ENCODE measurements at places on chromosomes 13 and 19. TPM values are rescaled to one million over a fixed set of nuclear protein-coding genes. Genes with fewer than 3 reads are reported as not detected.

DNA sequence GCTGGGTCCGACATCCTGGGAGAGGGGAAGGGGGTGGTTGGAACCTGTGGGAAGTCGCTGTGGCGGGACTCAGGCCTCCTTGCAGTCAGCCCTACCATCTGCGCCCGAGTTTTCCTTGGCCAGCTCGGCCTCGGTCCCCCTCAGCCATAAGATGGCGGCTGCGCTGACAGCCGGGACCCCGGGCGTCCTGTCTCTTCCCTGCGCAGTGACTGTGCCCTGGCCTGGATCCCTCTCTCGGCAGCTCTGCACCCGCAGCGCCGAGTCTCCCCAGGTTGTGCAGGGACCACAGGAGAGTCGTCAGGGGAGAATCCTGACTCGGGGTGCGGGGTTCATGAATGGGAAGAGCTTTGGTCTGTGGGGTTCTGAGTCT is 345 bp downstream of the ZNF257 start:
- DNase-seq, result no peak

DNA sequence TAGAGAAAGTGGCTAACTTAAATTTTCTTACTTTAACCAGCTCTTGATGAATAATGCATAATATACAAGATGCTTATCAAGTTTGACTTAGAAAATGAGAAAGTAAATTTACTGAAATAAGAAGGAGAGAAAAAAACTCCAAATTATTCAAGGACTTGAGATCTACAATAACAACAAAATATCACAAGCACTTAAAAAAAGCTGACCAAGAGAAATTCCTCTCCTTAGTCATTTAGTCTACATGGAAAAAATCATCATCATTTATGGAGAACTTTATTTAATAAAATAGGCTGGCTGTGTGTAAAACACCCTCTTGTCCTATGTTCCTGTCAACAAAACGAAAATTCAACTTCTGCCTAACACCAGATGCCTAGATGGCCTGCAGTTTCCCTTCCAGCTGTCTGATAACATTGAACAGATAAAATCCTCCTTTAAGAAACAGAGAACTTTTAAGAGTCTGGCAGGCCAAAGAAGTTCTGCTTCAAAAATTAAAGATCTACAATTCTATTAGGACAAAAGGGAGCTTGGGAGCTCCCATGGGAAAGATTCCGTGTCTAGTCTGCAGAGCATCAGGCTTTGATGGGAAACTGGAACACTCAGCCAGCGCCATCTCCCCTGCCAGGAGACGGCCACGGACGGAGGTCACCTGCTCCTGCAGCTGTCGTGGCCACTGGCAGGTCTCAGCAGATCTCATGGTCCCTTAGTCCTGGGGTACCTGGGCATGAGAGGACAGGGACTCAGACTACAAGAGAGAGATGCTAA is 37.9 kb upstream of the ATP11A start:
- DNase-seq, result no peak

GRCh38 chr13:33537676-33538075 is 252.1 kb upstream of the STARD13 start:
- DNase-seq, result no peak

GRCh38 chr19:31444931-31445330 is 95.7 kb upstream of the TSHZ3 start:
- DNase-seq, result no peak

DNA sequence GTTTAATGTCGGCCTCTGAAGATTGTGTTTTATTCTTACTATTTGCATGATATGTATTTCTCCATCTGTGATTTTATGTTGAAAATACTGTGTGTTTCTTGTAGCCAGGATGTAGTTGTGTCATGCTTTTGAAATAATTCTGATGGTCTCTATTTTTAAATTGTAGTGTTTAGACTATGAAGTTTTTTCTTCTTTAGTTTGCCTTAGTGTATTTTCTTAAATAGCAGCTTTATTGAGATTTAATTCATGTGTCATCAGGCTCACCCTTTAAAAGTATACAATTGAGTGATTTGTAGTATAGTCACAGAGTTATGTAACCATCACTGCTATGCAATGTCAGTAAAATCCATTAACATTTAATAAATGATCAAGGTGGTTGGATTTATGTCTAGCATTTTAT is 74.5 kb downstream of the PCCA start:
- no peak for DNase-seq

DNA sequence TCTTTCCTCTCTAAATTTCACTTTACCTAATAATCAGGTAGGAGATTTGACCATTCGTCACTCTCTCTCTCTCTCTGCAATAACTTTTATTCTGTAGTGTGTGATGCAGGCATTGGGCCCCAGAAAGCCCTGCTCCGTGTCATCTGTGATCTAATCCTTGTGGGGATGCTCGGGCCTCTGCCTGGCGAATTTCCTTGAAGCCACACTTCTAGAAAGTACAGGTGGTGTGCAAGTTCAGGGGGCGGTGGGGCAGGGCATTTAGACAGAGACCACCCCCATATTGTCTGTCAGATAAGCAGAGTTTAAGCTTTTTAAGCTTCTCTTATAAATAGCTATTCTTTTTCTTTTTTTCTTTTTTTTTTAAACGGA is 53.4 kb upstream of the GPR12 start:
- no peak for DNase-seq

GRCh38 chr19:9037400-9038062 is 27.3 kb upstream of the MUC16 start:
- no peak for DNase-seq

Gene ZIC2
- total RNA-seq, result 0.13 TPM

Data from dermis microvascular lymphatic vessel endothelial cell (primary cell).